Chondrocyte (in vitro differentiated cells): ENCODE measurements at places on chromosomes 12 and 14. TPM values are rescaled to one million over a fixed set of nuclear protein-coding genes. Genes with fewer than 3 reads are reported as not detected.

ATL1 gene
- 19.0 to 19.4 TPM (median 19.4 TPM) in 3 replicates for total RNA-seq

ALKBH2 gene
- 10.6 to 13.1 TPM (median 12.7 TPM) in 3 replicates for total RNA-seq

GRCh38 chr12:6340032-6340638 is 1.7 kb downstream of the TNFRSF1A start:
- H3K4me1 ChIP-seq = peaks cover 21% of the 10 kb centered on the region
- peaks cover 3% of the 10 kb centered on the region for H3K36me3 ChIP-seq
- no peak overlapping the region for H3K4me3 ChIP-seq
- no peaks in the 10 kb centered on the region for H3K27me3 ChIP-seq
- peak; percentile 62 for DNase-seq
- H3K27ac ChIP-seq = no peak overlapping the region

GRCh38 chr12:106132175-106133135 is 6.3 kb downstream of the NUAK1 start:
- DNase-seq = no peak
- H3K27me3 ChIP-seq = no peaks in the 10 kb centered on the region
- peaks cover 14% of the 10 kb centered on the region for H3K36me3 ChIP-seq
- H3K4me1 ChIP-seq = peaks cover 87% of the 10 kb centered on the region
- peak overlapping the region; percentile 86 for H3K27ac ChIP-seq

DNA sequence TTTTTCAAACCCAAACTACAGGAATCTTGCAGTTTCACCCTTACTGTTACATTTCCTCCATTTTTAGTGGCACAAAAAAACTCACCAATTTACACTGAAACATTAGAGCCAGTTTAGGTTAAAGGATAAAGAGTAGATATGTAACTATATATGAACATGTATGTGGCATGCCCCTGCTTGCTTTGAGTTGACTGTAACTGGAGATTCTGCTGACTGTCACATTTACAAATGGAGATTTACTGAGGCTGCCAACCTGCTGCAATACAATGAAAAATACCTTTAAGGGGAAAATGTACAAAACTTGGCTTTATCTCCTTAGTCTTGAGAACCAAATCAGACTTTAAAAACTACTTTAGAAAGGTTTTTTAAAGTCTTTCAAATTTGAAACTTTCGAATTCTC is 28.3 kb downstream of the STON2 start:
- no peaks in the 10 kb centered on the region for H3K4me1 ChIP-seq
- H3K27ac ChIP-seq = no peak overlapping the region
- no peak for DNase-seq
- no peak overlapping the region for H3K4me3 ChIP-seq
- peaks cover 21% of the 10 kb centered on the region for H3K27me3 ChIP-seq
